ENCODE measurements at places on chromosomes 5 and 9. TPM values are rescaled to one million over a fixed set of nuclear protein-coding genes. Genes with fewer than 3 reads are reported as not detected.

SLIT3 gene
- not detected for total RNA-seq

ZFP62 gene
- 61.8 TPM for total RNA-seq

GRCh38 chr5:150510460-150511263 is 2.7 kb downstream of the NDST1 start:
- DNase-seq, result no peak

ADGRV1 gene
- total RNA-seq, result 0.10 TPM

SOWAHA gene
- not detected for total RNA-seq

GRCh38 chr5:118888556-118888955 is 99.8 kb downstream of the DTWD2 start:
- DNase-seq, result no peak

DNA sequence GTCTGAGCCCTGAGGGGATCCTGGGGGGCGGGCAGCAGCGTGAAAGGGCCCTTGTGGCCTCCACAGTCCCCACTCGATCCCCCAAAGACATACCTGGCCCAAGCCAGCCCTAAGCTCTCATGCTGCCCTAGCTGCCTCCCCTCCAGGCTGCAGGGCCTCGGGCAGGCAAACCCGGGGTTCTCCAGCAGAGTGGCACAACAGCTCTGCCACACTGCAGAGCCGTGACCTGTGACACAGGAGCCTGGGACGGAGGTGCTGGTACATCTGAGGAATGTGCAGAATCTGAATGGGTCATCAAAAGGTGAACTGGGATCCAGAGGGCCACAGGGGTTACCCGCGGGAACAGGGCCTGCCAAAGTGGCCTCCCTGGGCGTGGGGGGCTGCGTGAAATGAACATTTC is 163.2 kb downstream of the DAB2IP start:
- DNase-seq, result no peak

SMIM33 gene
- not detected for total RNA-seq

- DNase-seq, result no peak
These were observed 10.6 kb downstream of the HMCN2 start for GRCh38 chr9:130276121-130276520.

- DNase-seq, result no peak
These were observed 28.5 kb upstream of the MLLT3 start for GRCh38 chr9:20650750-20651299.

DNA sequence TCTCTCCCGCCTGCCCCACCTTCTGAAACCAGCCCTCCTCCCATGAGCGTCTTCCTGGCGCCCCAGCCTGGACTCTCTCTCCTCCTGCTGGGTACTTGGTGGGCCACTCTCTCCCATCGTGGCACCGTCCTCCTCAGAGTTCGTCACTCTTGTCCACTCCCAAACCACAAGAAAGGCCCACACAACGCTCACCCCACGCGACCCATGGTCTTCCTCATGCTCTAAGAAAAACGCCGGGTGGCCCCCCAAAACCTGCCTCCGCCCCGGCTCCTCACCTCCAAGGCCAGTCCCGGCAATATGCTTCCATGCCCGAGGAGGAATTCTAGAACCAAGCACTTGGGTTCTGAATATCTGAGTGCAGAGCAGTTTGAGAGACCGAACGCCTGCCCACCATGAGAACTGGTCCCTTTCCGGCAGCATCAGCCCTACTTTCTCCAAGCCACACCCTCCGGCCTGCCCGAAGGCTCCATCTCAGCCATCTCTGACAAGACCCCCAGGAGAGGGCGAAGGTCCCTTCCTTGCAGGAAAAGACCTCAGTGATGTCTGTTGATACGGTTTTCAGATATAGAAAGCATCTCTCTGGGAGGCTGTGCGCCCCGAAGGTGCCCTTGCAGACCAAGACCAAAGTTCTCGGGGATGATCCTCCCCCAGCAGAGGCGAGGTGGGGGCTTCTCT is 15.0 kb downstream of the SLC6A3 start:
- no peak for DNase-seq

DNA sequence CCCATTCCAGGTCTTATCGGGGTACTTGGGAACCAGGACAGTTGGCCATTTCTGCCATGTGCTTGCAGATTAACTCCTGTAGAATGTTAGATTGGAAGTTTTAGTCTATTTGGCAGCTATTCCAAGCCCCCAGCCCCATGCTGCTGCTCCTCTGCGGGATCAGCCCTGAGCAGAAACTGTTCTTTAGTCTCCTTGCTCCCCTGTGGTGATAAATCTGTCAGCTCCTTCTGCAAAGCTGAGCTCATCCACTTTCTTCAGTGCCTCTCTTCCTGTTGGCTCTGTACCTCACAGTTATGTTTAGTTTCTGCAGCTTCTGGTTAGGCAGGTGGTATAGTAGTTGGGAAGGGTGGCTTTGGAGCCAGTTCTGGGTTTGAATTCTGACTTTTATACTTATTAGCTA is 170.4 kb downstream of the GRIA1 start:
- no peak for DNase-seq

DNA sequence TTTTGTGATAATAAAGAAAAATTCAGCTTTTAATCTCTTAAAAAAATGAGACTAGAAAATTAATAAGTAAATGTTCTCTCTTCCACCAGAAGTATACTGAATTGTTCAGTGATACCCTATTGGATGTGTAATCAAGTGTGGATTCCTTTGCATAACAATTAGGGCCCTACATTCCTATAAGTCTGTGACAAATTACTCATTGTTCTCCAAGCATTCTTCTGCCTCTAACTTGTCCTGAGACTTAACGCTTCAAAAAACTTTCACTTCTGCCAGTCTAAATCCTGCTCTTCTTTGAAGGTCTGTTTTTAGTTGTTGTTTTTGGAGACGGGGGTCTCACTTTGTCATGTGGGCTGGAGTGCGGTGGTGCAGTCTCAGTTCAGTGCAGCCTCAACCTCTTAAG is 9.2 kb upstream of the DDX46 start:
- no peak for DNase-seq

- DNase-seq, result no peak
These were observed 929.9 kb downstream of the TLE4 start for GRCh38 chr9:80501635-80502034.

GRCh38 chr5:50547303-50547702 is 106.2 kb upstream of the EMB start:
- DNase-seq, result peak; percentile 36

- no peak for DNase-seq
These were observed 172.2 kb upstream of the ANKRD55 start for GRCh38 chr5:56405116-56405908.

- no peak for DNase-seq
These were observed 152.2 kb downstream of the NR2F1-AS1 start for GRCh38 chr5:93428868-93429267.

DNA sequence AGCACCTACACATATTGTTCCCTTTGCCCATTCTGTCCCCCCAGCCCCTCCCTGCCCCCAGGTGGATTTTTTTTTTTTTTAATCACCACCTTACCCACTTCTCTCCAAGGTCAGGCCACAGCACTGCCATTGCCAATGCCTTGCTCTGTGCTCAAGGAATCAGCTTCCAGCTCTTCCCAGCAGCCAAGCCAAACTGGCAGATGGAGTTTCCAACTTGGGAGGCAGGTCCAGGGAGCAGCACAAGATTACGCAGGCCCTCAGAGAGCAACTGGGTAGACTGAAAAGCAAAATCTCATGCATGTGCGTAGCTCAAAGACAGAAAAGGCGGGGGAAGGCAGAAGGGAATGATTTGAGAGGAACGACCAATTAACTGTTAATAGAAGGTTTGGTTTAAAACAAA is 15.1 kb downstream of the GRHPR start:
- no peak for DNase-seq

- no peak for DNase-seq
These were observed 154.0 kb downstream of the MCTP1 start for GRCh38 chr5:95130941-95131340.

DNA sequence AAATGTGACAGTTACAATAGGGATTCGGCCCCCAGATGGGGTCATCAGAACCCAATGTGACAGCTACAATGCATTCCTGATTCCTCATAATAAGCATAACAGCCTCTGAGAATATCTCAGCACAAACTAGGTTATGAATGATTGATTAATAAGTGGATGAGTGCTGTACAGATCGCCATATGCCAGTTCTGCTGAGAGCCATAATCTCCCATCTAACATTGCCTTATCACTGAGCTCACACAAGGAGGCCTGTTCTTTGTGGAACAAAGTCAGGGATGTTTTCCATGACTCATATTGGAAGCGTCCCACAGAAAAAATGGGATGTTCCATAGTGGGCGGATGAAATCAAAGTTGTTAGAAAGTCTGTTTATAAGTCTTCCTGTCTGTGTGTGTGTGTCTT is 89.6 kb downstream of the KIF4B start:
- no peak for DNase-seq

PCDHA5 gene
- not detected for total RNA-seq

GRCh38 chr5:51558682-51559081 is 175.4 kb downstream of the ISL1 start:
- no peak for DNase-seq

- no peak for DNase-seq
These were observed 49.5 kb downstream of the DPYSL3 start for GRCh38 chr5:147460380-147460779.

- no peak for DNase-seq
These were observed 53.4 kb downstream of the GALNT12 start for GRCh38 chr9:98860871-98861293.

- DNase-seq, result peak; percentile 87
These were observed 5.5 kb upstream of the SET start for GRCh38 chr9:128683340-128684064.

DNA sequence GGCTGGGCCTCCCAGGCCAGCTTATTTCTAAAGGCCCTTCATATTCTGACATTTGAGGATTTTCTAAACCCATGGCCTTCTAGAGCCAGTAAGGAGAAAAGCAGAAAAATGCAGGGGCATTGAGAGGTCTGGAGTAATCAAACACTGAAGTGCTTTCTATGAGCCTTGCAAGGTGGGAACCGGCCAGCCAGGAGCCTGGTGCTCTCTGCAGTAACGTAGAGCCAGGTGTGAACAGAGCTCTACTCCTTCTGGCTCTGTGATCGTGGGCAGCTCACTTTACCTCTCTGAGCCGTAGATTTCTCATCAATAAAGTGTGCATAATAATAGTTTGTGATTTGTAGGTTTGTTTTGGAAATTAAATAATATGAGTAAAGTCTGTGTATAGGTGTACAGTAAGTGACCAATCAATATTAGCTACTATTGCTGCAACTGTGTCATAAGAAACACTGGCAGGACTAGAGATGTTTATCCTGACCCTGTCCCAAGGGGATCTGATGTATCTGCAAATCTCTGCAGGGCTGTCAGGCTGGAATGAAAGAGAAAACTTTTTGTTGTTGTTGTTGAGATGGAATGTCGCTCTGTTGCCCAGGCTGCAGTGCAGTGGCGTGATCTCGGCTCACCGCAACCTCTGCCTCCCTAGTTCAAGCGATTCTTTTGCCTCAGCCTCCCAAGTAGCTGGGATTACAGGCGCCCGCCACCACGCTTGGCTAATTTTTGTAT is 2.7 kb downstream of the SYNPO start:
- no peak for DNase-seq

IPPK gene
- total RNA-seq, result 6.8 TPM

TRIM41 gene
- 45.2 TPM for total RNA-seq

MTAP gene
- 28.8 TPM for total RNA-seq

IL13 gene
- not detected for total RNA-seq

SPATA31E1 gene
- total RNA-seq, result not detected

DNA sequence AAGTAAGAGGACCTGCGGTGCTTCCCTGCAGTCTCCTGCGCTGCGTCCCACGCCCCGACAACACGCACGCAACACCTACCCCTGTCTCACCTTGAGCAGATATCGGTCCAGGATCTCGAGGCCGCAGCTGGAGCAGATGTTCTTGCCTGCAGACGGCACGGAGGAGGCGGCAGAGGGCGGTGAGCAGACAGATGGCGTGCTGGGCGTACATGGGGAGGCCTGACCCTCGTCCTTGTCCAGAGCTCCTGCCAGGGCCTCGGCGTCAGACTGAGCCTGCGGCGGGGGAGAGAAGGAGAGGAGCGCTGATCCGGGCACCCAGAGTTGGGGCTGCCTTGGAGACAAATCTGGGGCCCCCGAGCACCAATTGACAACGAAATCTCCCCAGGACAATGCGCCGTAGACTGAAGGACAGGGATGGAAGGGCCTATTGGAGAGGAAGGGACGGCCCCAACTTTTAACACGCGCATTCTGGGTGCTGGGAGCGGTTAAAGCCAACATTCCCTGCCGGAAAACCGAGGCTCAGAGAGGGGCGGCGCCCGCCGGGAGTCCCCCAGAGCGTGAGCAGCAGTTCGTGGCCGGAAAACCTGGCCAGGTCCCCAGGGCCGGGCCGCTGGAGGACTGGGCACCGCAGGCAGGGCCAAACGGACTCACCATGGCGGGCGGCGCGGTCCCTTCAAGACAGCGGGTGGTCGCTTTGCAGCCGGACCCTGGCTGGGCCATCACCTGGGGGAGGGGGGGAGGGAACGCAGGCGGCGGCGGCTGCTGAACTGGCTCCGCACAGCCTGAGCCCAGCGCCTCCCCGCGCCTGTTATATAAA is 1.8 kb downstream of the LHX6 start:
- no peak for DNase-seq

EIF4E1B gene
- total RNA-seq, result not detected

- DNase-seq, result no peak
These were observed 23.7 kb upstream of the MINAR2 start for GRCh38 chr5:129724222-129724621.

- no peak for DNase-seq
These were observed 598.5 kb downstream of the BNC2 start for GRCh38 chr9:16271967-16272366.

GRCh38 chr9:90807006-90807405 is 5.4 kb downstream of the SYK start:
- no peak for DNase-seq

- no peak for DNase-seq
These were observed 261.2 kb upstream of the ANKRD55 start for GRCh38 chr5:56494300-56494731.
